ENCODE measurements at places on chromosomes 5 and 9.

- no peak for DNase-seq
These were observed 37.4 kb downstream of the UBQLN1 start for GRCh38 chr9:83670381-83670780.

DNA sequence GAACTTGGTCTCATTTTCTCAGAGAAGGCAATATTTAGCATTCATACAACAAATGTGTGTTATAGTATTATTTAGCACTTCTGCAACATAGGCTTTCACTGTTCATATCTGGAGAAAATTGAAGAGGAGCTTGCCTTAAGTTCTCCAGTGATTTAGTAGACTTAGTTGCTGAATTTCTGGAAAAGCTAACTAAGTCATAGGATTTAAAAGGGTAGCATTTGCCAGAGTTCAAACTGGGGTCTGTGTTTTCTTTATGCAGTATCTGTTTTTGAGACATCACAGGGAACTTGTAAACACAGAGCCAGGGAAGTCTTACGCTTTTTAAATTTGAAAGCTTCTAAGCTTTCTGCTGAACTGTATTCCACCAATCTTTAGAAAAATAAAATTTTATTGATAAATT lies 8.7 kb upstream of the PCSK5 start:
- DNase-seq = no peak

- no peak for DNase-seq
These were observed 30.0 kb downstream of the RAPGEF1 start for GRCh38 chr9:131709771-131710431.

GRCh38 chr5:159471904-159472303 lies 141.6 kb upstream of the IL12B start:
- peak; percentile 89 for DNase-seq

DNA sequence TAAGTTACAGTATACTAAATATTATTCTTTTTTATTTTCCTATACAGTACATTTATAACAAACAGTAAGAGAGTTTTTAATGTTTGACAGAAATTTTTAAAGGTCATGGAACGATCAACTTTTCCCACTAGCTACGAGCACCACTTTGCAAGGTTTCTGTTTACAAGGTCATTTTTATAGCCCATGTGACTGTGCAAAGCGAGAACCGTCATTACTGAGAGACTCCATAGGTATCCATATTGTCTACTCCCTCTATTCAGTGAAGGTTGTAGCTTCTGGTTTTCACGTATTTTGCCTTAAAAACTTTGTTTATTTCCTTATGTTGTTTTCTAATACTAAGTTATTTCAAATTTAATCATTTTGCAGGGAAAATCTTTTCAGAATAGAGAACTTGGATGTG lies 186.3 kb upstream of the RGMB start:
- no peak for DNase-seq

- DNase-seq = no peak
These were observed at the start of gene GABBR2 for GRCh38 chr9:98708933-98709911. Gene GABBR2, minus strand, starts transcription at chr9:98708935. Its CDS starts 198 bp downstream, at chr9:98708737.

All from NCI-H524 treated with DMSO at 0.1 percent for 48 hours (cell line).